Activated CD8-positive, alpha-beta memory T cell treated with anti-CD3 and anti-CD28 coated beads, Interleukin-2, amount 50 U/mL, for 48 hours (primary cell): ENCODE measurements at places on chromosomes 16 and 17.

- DNase-seq = no peak
Observed at GRCh38 chr17:81116704-81117103, 48.6 kb upstream of the PVALEF start.

DNA sequence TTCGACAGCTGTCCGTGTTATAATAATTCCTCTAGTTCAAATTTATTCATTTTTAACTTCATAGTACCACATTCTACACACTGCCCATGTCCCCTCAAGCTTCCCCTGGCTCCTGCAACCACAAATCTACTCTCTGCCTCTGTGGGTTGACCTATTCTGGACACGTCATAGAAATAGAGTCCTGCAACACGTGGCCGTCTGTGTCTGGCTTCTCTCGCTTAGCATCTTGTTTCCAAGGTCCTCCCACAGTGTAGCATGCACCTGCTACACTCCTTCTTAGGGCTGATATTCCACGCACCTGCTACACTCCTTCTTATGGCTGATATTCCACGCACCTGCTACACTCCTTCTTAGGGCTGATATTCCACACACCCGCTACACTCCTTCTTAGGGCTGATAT, 16.5 kb downstream of the SCGB1C2 start:
- no peak for DNase-seq

GRCh38 chr16:59046335-59046734, 312.2 kb upstream of the GOT2 start:
- no peak for DNase-seq

DNA sequence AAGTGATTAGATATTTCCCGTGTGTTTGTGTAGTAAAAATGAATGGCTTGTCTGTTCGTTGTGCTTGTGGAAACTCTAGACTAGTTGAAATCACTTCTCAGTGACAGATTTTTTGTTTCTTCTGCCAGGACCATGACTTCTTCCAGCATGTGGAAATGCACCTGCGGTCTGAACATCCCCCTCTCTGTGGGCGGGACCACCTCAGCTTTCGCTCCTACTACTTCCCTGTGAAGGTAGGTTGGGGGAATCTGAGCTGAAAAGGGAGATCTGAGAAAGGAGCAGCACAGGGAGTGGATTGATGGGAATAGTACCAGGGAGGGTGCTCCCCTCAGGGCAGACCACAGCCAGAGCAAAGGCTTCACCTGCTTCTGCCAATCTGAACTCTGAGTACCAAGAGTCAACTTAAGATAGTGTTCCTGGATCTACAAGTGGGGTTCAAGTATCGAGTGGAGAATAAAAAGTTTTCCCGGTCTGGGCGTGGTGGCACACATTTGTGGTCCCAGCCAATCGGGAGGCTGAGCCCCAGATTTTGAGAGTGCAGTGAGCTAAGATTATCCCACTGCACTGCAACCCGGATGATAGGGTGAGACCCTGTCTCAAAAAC, 47.5 kb downstream of the SF3B3 start:
- DNase-seq = no peak

DNA sequence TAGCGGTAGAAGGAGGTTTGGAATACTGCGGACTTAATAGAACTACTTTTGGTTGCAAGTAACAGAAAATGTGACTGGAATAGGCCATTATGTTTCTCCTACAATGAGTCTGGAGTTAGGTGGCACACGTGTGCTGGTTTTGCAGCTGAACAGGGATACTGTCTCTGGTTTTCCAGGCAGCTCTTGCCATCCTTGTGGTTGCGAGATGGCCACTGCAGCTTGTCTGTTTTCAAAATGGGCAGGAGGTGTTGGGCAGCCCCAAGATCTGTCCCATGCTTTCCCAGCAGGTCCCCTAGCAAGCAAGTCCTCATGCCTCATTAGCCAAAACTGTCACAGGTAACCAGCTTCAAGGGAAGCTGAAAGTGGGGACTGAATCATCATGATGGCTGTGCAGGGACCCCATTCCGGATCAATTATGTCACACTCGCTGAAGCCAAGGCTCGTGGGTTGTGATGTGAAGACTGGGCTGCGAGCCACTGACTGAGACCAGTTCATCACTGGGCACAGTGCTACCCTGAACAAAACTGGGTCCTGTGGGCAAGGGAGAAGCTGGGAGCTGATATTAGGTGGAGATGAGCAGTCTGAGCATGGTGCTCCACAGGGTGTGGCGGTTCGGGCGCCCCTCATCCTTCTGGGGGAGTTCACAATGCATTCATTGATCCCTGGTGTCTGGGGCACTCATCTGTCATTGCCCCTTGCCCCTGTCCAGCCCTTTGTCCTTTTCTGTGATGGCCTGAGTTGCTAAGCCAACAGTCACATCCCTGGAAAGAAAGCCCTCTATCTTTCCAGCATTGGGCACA, 82.1 kb downstream of the KSR1 start:
- DNase-seq = no peak

- no peak for DNase-seq
Observed at GRCh38 chr17:73976147-73976546, 227.3 kb upstream of the RPL38 start.

DNA sequence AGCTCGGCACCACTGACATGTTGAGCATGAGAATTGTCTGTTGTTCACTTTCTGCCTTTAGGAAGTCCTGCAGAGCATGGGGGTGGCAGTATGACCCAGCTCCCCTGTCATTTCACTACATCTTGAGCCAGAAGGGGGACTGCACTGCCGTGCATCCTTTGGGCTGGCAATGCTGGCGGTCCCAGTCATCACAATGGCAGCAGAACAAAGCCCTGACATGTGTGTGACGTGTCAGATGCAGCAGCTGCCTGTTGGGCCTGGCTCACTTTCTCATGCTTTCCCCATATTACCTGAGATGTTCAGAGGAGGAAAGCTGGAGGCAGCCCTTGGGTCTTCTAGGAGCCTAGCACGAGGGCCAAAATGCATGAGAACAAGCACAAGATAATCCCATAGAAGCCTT, 6.3 kb upstream of the ABAT start:
- DNase-seq = no peak

DNA sequence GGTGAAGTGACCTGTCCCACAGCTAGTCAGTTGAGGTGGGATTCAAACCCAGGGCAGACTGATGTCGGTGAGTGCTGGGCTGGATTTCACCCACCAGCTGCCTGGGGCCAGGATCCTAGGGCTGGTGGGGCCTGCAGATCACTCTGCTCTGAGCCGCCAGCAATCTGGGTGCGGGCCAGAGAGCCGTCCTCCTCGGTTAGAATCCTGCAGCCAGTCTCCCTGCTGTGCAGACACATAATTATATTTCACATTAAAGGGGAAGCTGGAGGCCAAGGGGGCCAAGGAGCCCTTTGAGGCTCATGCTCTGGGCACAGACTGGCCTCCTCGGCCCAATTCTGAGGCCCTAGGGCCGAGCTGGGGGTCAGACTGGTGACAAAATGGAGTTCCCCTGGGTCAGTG, 996 bp upstream of the KCNJ12 start:
- no peak for DNase-seq

GRCh38 chr17:19648475-19649273, at the start of gene ALDH3A2:
ALDH3A2 (plus strand) TSS chr17:19648751; CDS start chr17:19648972, 221 bp downstream.
- peak; percentile 96 for DNase-seq

GRCh38 chr16:19517424-19518089, 4.3 kb downstream of the GDE1 start:
- DNase-seq = no peak

DNA sequence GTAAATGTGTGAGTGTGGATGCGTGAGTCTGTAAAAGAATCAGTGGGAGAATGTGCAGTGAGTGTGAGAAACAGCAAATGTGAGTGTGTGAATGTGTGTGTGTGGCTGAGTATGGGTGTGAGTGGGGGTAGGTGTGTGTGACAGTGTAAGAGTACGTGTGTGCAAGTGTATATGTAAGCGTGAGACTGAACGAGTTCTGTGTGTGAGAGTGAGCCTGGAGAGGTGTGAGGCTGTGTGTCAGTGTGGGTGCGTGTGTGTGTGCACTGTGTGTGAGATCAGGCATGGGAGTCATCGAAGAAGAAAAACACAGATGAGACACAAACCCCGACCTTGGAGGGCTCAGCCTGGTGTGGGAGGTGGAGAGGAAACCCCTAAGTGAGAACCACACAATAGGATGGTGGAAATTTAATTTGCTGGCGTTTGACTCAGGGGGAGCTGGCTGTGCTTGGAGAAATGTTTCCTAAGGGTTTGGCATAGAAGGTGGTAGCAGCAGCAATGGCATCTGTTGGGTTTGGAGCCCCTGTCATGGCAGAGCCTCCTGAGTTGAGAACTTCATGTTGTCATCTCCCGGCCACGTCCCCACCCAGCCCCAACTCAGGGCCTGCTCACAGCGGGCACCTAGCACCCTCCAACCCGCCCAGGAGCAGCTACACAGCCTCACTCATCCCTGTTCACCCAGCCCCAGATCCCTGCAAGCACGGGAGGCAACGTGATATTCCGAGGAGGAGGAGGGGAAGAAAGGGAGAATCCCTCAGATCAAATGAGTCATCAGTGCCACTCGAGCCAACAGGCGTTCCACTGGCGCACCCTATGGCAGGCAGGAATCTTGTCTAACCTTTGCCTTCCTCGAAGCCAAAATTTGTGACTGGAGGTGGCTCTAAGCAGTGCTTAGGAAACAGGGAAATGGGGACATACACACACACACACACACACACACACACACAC, 14.3 kb upstream of the NUBP1 start:
- DNase-seq = no peak

DNA sequence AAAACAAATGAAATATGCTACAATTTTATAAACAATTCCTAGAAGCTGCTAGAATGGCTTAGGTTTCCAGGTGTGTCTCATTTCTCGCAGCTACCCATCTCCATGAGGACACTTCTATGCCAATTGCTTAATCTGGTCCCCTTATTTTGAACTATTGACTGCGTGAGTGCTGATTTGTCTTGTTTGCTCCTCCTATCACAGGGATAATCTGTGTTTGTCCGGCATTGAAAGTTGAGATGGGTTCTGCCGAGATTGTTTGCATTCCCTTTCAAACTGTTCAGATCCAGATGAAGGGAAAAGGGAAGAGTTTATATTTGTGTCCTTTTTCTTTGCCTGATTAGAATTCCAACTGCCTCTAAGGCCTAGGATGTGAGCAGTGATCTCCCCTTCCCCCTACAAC, 21.7 kb upstream of the COX10 start:
- no peak for DNase-seq

DNA sequence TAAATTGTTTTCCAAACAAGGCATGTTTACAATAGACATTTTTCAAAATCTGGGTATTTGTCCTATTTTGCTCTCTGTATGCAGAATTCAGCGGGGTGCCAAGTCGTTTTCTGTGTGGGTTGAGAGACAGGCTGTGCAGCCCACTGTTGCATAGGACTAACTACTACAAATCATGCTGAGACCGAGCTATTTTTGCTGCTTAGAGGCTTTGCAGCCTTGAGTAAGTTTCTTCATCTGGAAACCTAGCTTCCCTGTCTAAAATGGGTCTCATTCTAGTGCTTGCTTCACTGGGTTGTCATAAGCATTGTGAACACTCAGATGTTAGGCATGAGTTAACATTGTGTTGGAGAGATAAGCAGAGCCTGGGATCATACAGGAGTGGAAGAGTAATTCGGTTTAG, 1.3 kb downstream of the PRPSAP2 start:
- no peak for DNase-seq

DNA sequence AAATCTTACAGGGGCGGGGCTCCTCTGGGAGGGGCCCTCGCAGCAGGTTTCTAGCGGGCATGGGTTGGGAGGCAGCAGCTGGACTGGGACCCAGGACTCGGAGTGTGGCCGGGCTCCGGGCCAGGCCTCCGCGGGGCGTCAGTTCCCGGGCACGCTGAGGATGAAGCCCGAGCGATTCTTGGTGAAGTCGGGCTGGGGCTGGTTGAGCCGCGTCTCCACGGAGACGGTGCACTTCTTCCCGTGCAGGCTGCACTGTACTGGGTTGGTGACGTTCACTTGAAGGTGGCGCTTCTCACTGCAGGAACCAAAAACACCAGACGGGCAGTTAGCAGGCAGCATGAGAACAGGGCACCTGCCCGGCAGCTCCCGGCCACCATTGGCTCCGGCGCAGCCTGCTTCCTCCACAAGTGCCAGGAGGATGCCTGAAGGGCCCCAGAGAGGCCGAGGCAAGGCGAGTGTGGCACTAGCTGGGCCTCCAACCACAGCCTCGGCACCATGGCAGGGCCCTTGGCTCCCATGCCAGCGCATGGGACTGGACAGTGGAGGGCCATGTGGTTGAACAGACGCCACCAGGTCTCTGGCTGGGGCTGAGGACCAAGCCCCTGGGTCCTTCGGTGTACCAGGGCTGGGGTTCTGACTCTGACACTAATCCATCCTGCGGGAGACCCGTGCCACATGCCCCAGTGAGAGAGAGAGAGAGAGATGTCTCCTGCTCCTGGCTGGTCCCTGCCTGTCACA, 8.0 kb downstream of the CDK5R1 start:
- no peak for DNase-seq

DNA sequence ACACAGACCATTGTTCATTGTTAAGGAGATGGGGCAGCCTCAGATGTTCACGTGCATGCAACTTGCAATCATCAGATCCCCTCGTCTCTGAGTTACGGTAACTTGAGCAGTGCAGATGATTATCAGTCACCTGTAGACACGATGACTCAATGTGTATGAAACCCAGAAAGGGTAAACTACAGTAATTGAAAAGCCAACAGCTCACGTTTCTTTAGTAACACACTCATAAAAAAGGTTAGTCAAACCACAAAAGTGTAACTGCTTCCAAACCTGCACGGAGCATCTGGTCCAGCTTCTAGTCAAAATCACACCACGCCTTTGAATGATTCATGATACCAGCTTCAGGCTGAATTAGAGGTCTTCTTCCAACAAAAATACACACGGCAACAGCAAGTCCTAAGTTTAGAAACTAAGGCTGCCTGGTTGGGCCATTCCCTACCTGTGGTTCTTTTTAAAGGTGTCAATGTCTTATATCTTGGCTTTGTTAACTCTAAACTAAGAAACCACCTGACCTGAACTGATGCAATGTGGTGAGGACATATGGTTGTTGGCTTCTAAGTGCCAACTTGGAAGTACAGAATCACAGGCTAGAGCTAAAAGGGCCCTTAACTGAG, 32.3 kb downstream of the GRB7 start:
- no peak for DNase-seq

DNA sequence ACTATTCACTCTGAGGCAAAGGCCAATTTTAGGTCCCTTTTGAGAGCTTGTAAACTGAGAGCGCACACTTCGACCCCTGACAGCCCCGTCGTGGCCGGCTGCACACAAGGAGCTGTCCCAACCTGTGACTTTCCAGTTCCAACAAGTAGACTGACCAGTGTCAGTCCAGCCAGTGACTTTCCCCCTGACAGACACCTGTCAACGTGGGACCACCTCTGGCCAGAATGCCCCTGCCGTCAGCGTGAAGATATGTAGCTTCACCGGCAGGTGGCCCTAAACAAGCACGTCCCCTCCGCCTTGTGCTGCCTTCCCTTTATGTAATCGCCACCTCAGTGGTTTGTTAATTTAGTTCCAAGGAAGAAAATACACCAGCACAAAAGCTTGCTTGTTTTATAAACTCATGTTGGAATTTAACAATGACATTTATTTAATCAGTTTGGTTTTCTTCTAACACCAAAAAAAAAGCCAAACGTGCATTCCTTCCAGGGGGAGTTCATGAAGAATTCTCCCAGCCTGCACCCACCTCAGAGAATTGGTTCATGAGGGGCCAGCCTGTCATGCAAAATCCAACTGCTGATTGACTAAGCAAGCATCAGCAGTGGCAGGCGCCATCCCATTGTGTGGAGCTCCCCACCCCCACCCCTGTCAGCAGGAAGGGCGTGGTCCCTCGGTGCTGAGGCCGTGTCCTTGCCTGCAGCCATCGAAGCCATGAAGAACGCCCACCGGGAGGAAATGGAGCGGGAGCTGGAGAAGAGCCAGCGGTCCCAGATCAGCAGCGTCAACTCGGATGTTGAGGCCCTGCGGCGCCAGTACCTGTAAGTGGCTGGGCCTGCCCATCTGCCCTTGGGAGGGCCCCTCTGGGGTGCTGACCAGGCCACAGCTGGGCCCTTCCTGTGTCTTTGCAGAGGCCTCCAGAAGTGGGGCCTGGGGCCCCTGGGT, 33.9 kb downstream of the PLD6 start:
- no peak for DNase-seq

GRCh38 chr17:49728425-49728824, 20.7 kb upstream of the SLC35B1 start:
- DNase-seq = no peak
